CD8-positive, alpha-beta memory T cell (primary cell): ENCODE measurements at places on chromosomes 1 and 21.

DNA sequence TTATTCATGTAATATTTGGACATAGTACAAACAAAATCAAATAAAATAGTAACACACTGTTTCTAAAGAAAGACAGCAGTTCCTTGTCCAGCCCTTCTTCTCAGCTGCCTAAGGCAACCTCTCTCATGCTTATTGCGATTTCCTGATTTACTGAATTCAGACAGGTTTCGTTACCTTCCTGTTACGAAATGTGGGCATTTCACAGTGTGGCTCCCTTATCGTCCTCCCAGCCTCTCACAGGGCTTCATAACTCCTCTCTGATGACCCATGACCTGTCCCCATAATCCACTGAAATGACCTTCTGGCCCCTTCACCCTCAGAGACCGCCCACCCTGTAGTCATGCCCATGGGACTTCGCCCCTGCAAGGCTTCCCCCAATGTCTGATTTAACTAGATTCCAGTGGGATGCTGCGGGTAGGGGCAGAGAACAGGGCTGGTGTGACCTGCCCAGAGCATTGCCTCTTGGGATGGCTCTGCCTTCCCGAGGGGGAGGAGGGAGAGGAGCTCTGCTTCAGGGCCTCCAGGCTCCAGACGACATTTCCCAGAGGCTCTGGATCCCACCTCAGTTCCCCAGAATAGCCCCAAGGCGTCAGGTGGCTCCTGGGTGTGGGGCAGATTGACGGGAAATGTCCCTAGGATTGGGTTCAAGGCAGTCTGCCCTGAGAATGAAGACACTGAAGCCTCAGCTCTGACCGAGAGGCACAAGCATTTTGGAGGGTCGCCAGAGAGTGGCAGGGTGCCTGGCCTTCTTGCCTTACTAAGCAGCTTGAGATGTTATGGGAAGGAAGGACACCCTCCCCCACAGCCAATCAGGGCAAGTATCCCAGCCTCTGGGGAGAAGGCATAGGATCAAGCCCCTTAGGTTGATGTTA lies 20.6 kb downstream of the PADI2 start:
- no peak for DNase-seq

DNA sequence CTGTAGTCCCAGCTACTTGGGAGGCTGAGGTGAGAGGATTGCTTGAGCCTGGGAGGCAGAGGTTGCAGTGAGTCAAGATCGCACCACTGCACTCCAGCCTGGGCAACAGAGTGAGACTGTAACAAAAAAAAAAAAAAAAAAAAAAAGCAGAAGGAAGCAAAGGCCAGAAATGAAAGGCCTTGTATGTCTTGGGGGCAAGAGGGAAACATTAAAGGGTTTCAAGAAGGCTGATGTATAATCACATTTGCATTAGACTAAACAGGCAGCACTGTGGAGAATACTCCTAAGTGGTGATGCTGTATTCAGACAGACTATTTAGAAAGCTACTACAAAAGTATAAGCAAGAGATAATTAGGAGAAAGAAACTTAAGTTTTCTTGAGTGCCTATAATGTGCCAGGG lies 10.4 kb downstream of the ANP32E start:
- DNase-seq = no peak

DNA sequence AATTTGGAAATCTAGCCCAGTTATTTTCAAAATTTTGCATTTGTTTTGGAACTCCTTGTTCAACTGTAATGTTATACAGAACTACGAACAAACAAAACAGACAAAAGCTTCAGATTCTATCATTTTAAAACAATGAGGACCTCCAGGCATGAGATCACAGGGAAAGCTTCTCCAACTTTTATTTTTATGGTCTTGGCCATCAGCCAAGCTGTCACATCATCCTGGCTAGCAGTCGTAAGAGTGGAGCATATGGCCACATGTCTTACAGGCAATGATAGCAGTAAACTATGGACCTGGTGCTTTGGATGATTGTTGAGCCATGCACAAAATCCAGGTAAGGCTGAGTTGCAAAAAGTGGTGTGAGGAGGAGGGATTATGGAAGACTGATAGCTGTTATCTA lies 299.6 kb downstream of the LMX1A start:
- no peak for DNase-seq

GRCh38 chr1:205451202-205451601 lies 4.6 kb downstream of the BLACAT1 start:
- no peak for DNase-seq

- DNase-seq = no peak
Measured at GRCh38 chr1:192759104-192759503, 49.7 kb upstream of the RGS2 start.

DNA sequence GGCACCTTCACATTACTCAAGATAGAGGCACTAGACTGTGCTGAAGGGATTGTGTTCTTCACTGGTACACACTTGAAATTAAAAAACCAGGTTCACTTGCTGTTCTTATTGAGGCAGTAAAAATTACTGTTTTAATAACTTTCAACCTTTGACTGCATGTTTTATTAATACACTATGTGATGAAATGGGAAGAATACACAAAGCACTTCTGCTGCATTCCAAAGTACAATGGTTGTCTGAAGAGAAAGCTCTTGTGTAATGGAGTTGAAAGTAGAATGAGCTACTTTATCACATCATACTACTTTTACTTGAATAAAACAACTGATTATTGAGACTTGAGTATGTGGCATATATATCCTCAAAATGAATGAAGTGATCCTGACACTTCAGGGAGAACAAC lies 49.7 kb downstream of the LRRC8C start:
- DNase-seq = no peak

GRCh38 chr1:230083746-230084407 lies 16.8 kb downstream of the GALNT2 start:
- no peak for DNase-seq

- no peak for DNase-seq
Measured at GRCh38 chr1:35461966-35462651, 95.1 kb downstream of the KIAA0319L start.

DNA sequence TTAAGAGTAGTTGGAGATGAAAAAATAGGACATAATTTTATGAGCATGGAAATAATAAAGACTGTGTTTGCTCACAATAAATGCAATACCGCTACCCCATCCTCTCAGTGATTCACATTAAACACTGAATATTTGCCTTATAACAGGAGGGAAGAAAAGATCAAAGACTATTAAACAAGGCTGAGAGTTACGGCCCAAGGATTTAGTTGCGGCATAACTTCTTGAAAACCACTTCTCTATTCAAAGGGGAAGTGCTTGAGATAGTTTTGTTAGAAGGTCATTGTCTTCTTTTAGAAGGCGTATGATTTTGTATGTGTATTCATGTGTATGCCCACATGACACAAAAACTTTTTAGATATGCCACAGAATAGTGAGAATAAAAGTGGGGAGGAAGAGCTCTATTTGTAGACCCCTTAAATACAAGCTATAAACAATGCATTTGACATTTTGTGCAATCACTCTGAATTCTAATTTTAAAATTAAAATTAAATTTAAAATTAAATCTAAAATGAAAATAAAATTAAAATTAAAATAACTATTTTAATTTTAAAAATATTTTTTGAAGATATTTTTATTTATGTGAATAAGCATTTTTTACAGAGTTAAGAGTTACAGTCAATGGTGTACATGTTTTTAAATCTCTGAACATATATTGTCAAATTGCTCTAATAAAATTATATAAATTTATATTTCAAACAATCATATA lies 986.6 kb upstream of the ADAMTS5 start:
- DNase-seq = no peak
